ENCODE measurements at places on chromosomes 3 and 15. TPM values are rescaled to one million over a fixed set of nuclear protein-coding genes. Genes with fewer than 3 reads are reported as not detected.
A peak's percentile ranks its signal among the peaks of the same experiment; 100 is the strongest.

- DNase-seq, result no peak
Observed at GRCh38 chr15:39461536-39462130, 119.2 kb upstream of the THBS1 start.

GRCh38 chr3:56851966-56852884 is 50.5 kb upstream of the ARHGEF3 start:
- DNase-seq, result no peak

- DNase-seq, result no peak
Observed at GRCh38 chr3:194375473-194376240, 6.1 kb upstream of the LRRC15 start.

- no peak for DNase-seq
Observed at GRCh38 chr15:78434134-78434533, 3.9 kb upstream of the IREB2 start.

- peak; percentile 91 for DNase-seq
Observed at GRCh38 chr15:38398134-38398533, 55.8 kb upstream of the FAM98B start.

DNA sequence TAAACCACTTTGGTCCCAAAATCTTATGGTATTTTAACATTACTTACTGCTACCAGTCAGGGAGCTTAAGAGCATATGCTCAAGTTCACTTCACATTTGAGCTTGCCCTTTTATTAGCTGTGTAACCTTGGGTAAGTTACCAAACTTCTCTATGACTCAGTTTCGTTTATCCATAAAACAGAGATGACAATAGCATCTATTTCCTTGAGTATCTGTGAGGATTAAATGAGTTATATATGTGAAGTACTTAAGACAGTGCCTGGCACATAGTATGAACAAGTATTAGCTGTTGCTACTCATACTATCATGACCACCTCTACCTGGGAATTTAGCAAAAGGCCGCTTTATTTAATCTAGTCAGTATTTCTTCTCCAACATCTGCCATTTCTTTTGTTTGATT is 5.9 kb downstream of the ATOSA start:
- no peak for DNase-seq

- peak; percentile 65 for DNase-seq
Observed at GRCh38 chr3:152235709-152236298, 32.9 kb upstream of the MBNL1 start.

- DNase-seq, result no peak
Observed at GRCh38 chr3:150607267-150608065, 4.3 kb downstream of the SELENOT start.

GRCh38 chr3:146543461-146544001 is 876 bp downstream of the PLSCR1 start:
- no peak for DNase-seq

DNA sequence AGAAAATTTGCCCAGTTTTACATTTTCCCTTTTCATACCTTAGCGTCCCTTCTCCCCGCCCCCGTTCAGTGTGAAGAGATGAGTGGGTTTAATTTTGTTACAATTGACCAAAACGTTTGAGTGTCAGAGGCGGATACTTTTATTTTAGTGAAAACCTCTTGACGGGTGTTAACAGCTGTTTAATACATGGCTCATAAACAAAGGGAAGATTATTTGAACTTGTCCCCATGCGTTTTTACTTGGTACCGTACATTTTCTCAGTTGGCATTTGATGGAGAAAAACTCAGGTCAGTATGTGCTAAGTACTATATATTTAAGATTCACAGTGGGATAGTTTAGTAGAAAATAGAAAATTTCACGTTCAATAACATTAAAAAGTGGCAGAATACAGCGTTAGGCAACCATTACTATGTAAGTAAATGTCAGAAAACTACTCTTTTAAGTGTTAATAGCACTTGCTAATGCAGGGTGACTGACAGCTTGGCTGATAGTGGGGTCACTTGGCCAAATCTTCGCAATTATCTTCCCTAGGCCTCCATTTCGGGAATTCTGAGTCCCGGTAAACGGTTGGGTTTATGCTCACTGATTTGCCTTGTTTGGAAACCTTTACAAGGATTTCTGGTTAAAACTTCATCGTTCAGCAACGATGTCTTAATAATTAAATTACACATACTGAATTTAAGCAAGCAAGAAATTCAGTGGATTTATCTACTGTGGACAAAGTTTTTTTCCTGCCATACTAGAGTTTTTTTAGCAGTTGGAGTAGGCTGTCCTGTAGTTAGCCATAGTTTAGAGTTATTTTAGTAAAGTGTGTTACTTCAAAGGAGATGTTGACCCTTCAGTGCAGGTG is 4.8 kb downstream of the CHD2 start:
- no peak for DNase-seq

DNA sequence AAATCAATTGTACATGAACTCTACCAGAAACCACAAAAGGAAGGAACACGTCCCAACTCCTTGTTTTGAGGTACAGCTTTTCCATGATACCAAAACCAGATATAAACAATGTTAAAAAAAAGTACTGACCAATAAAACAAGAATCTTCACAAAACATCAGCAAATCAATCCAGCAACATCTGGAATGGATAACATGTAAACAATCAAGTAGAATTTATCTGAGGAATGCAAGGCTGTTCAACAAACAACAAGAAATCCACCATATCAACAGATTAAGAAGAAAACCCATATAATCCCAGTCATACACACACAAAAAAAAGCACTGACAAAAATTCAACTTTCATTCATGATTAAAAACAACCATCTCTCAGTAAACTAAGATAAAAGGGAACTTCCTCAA is 26.7 kb downstream of the TJP1 start:
- DNase-seq, result no peak

DNA sequence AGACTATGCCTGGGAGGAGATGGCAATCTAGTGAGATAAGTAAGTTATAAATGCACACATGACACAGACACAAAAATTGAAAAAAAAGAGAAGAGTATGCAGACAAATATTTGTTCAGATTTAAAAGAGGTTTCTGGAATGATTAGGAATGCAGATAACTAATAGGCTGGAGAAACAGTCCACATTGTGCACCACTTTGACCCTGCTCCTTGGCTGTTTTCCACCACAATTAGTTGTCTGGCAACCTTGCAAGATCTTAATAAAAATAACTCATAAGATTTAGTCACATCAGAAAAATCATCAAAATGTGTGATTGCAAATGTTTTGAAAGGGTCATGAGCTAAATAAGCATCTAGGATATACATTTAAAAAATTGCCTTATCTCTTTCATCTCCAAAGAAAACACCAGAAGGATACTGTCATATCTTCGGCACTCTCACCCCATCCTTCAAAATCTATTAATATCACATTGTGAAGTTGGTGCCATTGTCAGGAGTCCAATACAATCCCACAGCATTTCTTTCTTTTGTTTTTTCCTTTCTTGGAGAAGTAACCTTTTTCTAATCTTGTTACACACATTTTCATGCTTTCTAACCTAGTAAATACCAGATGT is 153.7 kb upstream of the KCNMB2 start:
- no peak for DNase-seq

GRCh38 chr3:124843506-124844177 is 43.5 kb downstream of the ITGB5 start:
- DNase-seq, result no peak

DNA sequence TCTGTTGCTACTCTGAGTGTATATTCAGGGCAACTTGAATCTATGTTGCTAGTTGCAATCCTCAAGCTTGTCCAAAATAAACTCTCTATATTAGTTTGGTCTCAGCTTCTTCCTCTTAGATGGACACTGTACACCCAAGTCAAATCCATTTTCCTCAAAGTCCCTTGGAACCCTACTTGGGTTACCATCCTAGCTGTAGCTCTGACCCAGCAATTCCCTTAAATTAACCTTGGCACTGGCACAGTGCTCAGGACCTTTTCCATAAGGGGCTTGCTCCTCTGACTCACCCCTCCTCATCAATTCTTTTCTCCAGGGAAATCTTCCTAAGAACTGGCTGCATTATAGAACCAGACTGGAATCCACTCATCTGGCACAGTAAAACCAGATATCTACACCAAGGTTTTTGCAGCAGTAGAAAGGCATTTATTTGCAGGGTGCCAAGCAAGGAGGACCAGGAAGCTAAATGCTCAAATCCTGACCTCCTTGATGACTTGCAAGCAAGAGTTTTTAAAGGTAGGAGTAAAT is 44.9 kb upstream of the B3GALNT1 start:
- DNase-seq, result no peak

DNA sequence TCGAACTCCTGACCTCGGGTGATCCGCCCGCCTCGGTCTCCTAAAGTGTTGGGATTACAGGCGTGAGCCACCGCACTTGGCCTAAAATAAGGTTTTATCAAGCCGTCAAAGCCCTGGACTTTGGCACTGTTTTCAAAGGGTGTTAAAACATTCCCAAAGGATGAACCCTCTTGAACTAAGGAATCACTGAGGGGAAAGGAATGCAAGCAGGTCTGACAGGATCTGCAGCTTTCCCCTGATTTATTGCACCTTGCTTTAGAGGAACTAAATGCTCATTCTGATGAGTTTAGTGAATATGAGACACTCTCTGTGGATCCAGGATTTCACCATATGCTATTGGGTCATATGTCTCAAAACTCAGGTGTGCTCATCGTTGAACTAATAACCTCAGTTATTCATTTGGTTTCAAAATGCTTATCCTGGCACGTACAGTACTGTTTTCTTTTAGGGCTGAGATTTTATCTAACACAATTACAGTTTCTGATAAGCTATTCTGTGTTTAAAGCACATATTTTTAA is 63.0 kb upstream of the TSC22D2 start:
- no peak for DNase-seq

GRCh38 chr15:77287385-77287784 is 132.5 kb downstream of the PEAK1 start:
- no peak for DNase-seq

- DNase-seq, result no peak
Observed at GRCh38 chr3:113501597-113501996, 13.4 kb downstream of the SPICE1 start.

DNA sequence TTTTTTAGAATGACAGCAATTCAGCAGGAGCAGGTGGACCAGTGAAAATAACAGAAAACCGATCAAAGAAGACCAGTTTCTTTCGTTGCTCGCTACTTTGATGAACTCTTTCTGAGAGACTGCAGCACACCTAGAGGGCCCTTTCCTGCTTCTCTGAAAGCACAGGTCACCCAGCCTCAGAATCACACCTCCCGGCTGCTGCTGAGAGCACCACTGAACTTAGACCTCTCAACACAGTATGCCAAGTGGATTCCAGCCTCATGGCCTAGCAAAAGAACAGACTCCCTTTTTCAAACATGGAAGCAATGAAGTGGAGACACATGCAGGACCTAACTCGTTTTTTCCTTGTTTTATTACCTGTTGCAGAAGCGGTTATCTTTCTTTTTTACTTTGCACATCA is 13.9 kb upstream of the APH1B start:
- no peak for DNase-seq

DNA sequence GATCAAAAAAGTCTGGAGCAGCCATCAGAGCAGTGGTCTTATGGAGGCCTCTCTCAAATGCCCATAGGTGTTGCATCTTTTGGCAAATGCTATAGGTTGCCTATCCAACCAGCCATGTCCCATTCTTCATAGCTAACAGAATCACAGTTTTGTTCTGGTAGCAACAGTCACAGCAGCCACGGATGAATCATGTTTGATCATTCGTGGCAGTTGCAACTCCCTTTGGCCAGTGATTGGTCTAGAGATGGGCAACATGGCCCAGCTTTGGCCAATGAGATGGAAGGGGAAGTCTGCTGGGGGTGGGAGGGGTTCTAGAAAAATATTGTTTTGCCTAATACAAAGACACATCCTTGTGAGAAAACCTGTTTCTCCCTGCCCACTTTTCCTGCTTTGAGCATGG is 50.3 kb upstream of the PPP2R3A start:
- DNase-seq, result no peak

DNA sequence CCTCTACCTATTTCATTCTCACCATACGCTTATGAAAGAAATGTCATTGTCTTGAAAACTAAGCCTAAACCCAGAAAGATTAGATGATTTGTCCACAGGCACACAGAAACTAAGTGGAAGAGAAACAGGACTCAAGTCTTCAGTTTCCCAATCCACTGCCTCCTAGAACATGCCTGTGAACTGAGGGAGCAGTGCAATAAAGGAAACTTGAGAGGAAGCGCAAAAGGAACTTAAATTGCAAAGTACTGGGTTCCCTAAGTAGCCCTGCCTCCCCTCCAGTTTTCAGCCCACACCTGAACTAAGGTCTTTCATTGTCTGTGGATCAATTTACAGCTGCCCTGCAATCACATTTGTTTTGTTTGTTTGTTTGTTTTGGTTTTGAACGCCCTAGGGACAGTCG is 56.7 kb upstream of the TSEN2 start:
- no peak for DNase-seq

GRCh38 chr3:132638706-132639105 is 20.9 kb downstream of the ACAD11 start:
- no peak for DNase-seq

DNA sequence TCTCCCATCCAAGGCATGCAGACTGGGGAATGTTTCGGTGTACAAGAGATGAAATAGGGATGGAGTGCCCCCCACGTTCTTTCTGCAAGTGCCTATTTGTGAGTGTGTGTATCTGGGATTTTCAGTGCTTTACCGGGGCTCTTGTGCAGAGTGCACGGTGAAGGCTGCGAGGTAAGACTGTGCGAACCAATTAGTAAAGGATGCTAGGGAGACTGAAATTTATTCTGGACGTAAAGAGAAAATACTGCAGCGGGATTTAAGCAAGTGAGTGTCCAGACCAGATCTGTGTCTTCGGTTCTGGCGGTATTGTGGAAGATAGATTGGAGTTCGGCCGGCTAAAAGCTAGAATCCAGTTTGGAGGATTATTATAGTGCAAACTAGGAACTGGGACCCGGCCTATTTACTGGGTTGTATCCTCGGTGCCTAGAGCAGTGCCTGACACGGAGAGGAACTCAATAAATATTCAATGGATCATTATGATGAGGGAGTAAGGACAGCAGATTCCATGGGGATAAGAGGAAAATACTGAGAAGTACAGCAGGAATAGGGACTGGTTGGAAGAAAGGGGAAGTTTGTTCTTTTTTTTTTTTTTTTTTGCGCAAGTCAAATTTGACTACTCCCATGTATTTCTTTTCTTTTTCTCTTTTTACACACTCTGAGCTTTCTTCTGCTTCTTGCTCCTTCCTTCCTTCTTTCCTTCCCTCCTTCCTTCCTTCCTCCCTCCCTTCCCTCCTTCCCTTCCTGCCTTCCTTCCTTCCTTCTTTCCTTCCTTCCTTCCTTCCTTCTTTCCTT is 580 bp upstream of the MAGEF1 start:
- no peak for DNase-seq

- DNase-seq, result no peak
Observed at GRCh38 chr3:116399701-116400226, 45.5 kb downstream of the LSAMP start.

- DNase-seq, result no peak
Observed at GRCh38 chr3:115720983-115721382, 97.7 kb downstream of the GAP43 start.

Gene PLEKHO2
- 7.6 TPM for total RNA-seq

Gene TRIM42
- total RNA-seq, result not detected

Gene TLR9
- not detected for total RNA-seq

Gene OXTR
- total RNA-seq, result 0.27 TPM

Gene DNAH12
- not detected for total RNA-seq

Gene AHSG
- not detected for total RNA-seq

Gene RBPMS2
- 0.48 TPM for total RNA-seq

Gene CCNDBP1
- total RNA-seq, result 70.5 TPM

Gene ATOSA
- 8.6 TPM for total RNA-seq

Gene SLC28A2
- total RNA-seq, result not detected

Gene GP5
- total RNA-seq, result not detected

Gene VIPR1
- total RNA-seq, result not detected
